ENCODE measurements at places on chromosomes 7 and 10.

DNA sequence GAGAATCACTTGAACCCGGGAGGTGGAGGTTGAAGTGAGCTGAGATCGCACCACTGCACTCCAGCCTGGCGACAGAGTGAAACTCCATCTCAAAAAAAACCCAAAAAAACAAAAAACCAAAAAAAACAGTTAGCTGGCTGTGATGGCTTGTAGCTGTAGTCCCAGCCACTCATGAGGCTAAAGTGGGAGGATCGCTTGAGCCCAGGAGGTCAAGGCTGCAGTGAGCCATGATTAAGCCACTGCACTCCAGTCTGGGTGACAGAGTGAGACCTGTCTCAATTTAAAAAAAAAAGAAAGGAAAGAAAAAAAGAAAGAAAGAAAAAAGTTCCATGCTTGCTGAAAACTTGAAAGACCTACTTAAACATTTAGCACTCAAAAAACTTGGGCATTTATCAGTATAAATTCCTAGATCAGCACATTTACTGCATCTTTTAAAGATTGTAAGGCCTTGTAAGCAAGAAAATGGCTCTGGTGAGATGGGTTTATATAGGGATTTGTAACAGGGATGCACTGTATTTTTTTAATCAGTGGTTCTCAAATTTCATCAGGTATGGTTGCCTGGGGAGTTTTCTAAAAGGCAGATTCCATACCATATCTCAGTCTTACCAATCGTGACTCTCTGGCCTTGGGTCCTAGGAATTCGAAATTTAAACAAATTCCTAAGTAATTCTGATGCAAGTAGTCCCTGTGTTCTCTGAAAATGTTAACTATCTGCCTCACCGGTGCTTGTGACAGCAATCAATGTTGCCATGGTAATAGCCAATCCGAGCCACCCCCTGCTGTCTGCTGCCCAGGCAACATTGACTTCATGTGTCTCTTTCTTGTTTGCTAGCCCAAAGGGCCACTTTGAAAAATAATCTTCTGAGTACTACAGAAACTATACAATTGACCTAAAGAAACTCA, 11.5 kb upstream of the NT5C2 start:
- no peak for DNase-seq

- no peak for DNase-seq
These were observed 19.7 kb upstream of the LAMB4 start for GRCh38 chr7:108149908-108150307.

GRCh38 chr10:6813856-6814255, 233.8 kb upstream of the PRKCQ start:
- no peak for DNase-seq

- no peak for DNase-seq
These were observed 553.9 kb downstream of the CNTNAP2 start for GRCh38 chr7:146670532-146670931.

- no peak for DNase-seq
These were observed 84.0 kb downstream of the ARL4A start for GRCh38 chr7:12771378-12771877.

DNA sequence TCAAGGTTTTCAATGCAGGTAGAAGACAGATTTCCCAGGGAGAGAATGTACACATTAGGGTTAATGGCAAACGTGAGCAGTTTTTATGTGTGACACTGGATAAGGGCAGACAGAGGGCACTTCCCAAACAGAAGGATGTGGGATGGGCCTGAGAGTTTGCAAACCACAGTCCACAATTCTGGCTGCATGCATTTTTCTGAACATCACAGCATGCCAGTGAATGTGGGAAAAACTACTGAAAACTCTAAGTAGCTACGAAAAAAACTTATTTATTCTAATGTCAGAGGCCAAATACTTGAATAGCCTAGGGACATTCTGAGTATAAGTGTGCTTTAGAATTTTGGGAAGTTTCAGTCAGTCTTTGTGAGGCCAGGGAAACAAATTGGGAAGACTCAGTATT, 145.9 kb downstream of the NRCAM start:
- no peak for DNase-seq

DNA sequence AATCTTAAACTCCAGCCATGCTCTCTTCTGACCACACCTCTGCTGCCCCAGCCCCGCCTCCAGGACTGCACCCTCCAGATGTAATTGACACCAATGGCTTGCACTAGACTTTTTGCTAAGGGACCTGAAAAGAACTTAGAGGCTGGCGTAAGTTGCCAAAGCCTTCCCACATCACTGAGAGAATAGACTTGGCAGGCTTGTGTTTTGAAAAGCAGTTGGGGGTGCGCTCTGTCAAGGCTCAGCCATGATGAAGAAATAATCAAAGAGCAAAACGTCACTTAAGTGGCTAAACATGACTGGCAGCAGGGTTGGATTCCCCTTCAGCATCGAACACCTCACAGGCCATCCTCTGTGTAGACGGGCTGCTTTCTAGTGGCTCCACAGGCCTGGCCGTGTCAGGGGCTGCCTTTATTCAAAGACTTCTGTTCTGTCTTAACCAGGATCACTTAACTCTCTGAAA, 195.2 kb upstream of the C7orf33 start:
- DNase-seq = no peak

DNA sequence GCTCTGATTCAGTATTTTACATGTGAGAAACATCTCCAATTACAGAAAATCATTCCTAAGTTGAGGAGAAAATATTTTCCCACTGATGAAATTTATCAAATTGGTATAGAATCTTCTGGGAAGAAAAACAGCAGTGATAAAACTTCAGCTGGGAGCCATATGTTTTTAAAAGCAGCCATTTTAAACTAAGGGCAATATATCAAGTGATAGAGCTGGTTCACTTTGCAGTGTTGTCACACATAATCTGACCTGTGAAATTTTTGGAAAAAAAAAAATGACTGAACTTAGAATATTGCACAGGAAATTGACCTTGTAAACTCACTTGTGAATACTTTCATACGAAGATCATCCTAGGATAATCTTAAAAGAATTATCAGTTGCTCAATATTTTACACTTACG, 10.5 kb upstream of the EZH2 start:
- no peak for DNase-seq

- no peak for DNase-seq
These were observed 1.4 kb upstream of the NOS3 start for GRCh38 chr7:150989456-150989855.

- DNase-seq = no peak
These were observed 18.0 kb downstream of the NEBL start for GRCh38 chr10:20879136-20879535.

DNA sequence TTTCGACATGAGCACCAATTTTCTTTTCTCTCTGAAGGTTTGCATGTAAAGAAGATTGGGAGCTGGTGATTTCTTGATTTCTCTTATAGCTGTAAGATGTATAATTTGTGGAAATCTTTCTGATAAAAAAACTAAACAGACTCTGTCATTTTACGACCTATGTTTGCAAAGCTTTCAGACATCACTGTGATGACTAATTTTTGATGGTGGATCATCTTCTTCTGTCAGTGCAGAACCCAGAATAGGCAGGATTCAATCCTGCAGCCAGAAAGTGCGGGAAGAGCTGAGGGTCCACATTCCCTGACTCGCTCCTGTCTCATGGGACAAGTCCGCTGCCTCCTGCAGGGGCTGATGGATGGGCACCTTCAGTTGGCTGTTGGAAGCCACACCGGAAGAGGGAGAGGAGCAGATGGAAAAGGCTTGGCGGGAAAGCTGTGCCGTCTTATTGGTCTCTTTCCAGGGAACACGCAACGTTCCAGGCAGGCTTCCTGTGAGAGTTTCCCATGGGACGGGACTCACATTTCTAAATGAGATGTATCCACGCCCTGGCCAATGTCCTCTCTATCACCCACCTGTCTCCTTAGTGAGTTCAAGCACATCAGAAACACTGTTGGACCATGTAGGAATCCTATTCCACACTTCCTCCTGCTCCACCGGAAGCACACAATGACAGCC, 186.9 kb downstream of the PRPF18 start:
- no peak for DNase-seq

DNA sequence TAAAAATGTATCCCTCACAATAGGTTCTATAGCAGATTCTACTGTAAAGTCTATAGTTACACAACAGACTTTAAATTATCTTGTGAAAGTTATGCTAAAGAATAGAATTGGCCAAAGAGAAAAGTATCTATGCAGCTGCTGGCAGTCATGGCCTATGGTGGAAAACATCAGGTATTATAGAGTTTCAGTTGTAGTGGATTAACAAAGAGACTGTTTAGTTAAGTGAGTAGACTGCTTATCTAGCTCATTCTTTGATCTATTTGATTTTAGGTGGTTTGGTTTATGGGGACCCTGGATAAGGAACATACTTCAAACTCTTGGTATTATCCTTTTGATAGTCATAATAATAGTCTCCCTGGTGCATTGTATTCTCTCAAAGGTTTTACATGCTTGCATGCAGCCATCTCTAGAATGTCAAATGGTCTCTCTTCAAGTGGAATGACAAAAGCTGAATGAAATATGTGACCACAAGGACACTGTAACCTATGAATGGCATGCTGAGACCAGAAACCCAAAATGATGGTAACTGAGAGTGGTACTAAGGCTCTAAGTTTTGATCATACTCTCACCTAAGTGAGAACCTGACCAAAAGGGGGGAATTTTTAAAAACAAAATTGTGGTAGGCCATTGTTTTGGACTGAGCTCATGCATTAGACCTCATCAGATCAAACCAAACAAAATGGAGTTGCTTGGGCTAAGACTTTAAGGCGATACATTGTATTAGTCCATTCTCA, 54.9 kb upstream of the NAMPT start:
- no peak for DNase-seq

GRCh38 chr10:107733328-107734130, 569.0 kb upstream of the SORCS1 start:
- DNase-seq = no peak

DNA sequence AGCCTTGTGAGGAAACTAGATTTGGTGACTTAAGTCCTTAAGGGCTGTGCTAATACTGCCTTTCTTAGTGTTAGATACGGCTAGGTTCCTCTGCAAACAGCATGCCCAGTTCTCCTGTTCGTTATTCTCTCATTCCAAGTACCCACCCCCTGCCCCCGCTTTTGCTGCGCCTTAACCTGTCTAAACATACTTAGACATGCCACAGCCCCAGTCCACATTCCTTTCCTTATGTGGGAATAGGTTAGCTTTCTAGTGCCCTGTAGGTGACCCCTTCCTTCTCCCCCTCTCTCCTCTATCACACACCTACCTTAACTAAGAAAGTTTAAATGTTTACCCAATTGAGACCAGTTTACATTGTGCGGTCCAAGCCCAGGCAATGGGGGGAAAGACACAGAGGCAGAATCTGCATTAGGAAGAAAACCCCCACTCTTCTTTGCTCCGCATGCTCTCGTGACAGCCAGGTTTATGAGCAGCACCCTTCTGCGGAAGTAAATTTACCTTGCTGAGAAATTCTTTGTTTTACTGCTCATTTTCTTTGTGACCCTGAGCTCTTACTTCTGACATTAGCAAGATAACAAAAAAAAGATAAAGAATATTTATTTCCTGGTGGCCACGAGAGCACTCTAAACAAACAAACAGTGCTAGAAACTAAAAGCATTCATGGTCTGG, 48.8 kb downstream of the VIM start:
- no peak for DNase-seq

GRCh38 chr10:124557167-124557566, 95.5 kb downstream of the LHPP start:
- no peak for DNase-seq

DNA sequence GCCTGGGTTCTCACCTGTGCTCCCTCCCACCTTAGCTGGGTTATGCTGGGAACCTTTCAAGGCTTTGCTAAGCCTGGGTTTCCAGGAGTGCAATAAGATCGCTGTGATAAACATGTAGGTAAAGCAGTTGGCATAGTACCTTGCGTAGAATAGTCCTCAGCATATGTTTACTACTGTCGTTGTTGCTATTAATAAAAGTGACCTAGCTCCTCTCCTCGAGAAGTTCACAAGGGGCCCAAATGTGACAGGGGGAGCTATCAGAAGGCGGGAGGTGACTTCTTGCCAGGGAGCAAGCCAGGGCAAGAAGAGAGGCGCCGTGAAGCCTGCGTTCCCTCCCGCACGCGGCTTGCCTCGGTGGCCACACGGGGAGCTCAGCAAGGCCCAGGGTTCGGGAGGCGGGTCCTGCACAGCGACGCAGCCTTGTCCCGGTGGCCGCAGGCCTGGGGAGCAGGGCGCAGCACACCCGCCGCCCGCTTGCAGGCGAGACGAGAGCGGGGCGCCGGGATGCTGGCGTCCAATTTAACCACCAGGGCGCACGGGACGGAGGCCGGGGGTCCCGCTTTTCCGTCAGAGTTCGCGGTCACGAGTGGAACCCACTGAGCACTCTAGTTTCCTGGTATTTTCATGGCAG, 106.2 kb downstream of the SNX10 start:
- DNase-seq = no peak

- DNase-seq = no peak
These were observed 6.5 kb upstream of the GIMAP8 start for GRCh38 chr7:150443793-150444540.

DNA sequence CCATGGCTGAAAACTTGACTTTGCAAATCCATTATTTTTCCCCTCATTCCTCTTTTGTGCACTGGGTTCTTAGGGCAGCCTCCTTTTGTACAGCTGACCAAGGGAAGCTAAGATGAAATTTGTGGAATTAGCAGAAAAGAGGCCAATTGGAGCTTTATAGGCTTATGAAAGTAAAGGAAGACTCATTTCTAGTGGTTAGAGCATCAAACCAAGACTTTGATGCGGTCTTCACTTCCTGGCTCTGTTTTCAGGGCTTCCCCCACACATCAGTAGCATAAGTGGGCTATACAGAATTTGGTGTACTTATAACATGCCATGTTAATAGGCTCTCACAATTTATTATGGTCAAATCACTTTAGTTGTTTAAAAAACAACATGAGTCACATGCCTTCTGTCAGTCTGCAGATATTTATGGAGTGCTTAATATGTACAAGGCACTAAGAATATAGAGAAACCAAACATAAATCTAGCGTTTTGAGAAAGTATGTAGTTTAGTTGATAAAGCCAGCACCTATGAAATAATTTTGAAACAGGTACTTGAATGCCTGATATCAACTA, 5.7 kb downstream of the AUTS2 start:
- DNase-seq = no peak

DNA sequence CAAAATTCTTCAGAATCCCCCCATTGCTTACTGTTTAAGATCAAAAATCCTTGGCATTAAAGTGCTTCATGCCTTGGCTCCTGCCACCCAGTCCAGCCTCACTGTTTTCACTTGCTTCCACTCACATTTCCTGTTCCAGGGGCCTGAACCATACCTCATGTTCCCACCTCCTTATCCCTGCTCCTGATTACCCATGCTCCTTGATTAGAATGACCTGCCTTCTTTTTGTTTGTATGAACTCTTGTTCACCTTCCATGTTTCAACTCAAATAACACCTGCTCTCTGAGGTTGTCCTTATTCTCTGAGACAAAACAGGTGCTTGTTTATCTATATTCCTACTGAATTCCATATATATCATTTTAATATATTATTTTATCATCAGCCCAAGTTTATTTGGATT, 77.1 kb upstream of the VSTM2A start:
- no peak for DNase-seq

- DNase-seq = no peak
These were observed 35.8 kb downstream of the DDIT4 start for GRCh38 chr10:72309290-72310240.

DNA sequence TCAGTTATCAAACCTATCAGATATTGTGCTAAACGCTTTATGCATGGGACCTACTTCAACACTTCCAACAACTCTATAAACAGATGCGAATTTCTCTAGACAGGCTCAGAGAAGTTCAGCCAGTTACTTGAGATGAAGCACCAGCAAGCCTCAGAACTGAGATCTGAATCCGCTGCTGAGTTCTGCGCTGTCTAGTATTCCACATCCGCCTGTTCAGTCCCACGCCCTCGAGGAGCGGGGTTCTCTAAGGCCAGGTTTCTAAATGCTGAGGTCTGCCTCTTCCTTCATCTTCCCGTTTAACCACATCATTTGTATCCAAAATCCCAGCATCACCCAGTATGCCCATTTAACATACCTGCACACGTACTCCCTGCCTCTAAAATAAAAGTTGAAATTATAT, 297.8 kb upstream of the ZNF32 start:
- no peak for DNase-seq
